ENCODE measurements at places on chromosomes 7 and 10.

GRCh38 chr7:106552645-106553445 lies 108.1 kb downstream of the CCDC71L start:
- DNase-seq: peak; percentile 71

- peak; percentile 25 for DNase-seq
Measured at GRCh38 chr10:17910125-17910789, 41.5 kb upstream of the SLC39A12 start.

DNA sequence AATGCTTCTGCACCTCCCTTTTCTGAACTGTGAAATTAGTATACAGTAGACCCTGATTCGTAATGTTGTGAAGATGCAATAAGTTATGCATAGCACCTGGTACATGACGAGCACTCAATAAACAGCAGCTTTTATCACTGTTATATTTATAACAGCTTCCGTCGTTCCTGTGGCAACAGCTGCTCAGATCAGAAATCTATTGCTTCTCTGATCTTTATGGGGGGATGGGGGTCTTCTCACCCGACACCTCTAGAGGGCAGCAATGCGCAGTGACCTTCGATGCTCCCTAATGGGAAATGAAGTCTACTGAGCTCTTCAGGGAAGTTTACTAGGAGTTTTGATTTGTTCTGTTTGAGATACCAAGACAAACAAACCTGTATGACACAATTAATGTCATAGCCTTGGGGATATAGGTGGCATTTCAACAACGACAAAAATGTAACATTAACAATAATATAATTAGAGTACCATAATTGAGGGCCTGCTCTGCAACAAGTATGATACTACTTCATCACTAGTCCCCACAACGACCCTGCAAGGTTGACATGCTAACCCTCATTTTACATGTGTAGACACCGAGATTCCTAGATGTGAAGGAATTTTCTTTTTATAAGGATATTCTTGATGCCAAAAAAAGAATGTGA lies 289.6 kb downstream of the SFMBT2 start:
- peak; percentile 79 for DNase-seq

DNA sequence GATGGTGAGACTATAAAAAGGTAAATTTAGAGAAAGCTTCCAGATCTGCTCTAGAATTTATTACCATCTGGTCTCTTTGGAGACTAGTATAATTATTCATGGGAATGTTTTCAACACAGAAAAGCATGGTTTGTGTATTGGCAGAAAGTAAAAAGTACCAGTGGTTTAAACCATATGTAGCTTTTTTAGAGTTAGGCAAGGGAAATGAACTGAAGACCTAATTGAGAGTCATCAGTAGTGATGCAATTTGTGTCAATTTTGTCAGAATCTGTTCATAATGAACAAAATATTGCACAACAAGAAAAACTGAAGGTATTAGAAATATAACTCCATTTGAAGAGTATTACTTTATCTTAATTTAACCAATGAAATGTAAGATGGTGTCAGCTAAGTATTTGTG lies 181.4 kb downstream of the ADK start:
- no peak for DNase-seq

- DNase-seq: no peak
Measured at GRCh38 chr7:12569673-12570072, 847 bp upstream of the SCIN start.

DNA sequence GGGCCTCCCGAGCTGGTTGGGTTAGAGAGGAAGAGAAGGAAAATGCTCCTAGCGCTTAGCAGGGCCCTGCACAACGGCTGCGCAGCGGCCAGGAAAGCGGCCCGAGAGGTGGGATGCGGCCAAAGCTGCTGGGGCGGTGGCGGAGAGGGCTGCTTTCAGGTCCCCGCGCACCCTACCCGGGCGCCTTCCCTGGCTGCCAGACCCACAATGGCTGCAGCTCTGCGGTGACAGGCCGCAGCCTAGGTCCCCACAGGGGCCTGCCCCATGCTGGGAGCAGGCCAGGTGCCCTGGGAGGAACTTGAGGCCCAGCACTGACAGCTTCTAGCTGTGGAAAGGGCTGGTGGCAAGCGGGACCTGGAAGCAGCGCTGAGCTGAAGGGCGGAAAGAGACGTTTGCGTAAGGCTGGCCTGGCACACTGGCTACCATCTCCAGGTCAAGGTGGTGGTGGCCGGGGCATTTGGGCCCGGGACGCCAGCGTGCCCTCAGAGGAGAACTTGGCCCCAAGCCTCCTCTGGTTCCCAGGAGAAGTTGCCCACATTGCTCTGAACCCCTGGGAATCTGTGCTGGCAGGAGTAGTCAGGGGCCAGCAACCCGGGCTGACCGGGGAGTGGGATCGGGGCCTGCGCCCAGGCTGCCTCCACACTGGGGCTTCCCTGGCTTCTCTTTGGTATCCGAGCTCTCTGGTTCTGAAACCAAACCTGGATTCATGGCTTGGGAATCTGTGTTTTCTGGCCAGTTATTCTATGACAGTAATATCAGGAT lies 72.9 kb upstream of the ZNF804B start:
- no peak for DNase-seq

- no peak for DNase-seq
Measured at GRCh38 chr7:55299273-55299967, 65.7 kb upstream of the LANCL2 start.

DNA sequence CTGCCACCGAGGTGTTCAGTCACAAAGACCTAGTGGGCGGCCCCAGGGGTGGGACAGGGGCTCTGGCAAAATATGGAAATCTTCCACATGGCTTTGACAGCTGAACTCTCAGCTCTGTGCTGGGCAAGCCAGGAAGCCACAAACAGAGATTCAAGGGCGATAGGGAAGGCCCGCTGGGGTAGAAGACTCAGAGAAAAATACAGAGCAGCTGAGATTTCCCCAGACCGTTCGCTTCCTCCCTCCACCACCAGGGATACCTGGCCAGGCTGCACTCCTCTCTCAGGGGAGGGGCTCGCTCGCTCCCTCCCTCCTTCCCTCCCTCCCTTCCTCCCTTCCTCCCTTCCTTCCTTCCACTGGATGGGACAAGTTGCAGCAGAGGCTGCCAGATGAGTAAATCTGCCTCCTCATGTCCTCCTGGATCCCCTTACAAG lies 260.5 kb downstream of the PRPF18 start:
- DNase-seq: no peak

DNA sequence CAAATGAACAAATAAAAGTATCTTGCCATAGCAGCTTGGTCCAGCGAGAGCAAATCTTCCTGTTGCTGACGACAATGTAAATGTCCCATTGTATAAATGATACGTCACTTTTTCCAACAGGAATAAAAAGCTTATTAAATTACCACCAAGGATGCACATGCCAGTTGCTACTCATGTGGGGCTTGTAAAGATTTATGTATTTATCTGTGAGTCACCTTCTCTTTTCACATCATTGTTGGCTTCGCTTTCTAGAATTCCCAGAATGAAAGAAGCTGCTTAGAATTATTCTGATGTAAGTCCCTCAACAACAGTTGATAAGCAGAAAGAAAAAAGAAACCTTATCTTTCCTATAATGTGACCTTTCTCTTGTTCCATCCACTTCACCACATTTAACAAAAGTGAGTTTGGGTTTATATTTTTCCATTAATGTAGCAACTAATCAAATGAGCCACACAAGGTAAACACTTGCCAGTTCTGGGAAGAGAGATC lies 22.4 kb downstream of the DNAJC12 start:
- no peak for DNase-seq

GRCh38 chr10:93379731-93380575 lies 102.2 kb downstream of the MYOF start:
- no peak for DNase-seq

DNA sequence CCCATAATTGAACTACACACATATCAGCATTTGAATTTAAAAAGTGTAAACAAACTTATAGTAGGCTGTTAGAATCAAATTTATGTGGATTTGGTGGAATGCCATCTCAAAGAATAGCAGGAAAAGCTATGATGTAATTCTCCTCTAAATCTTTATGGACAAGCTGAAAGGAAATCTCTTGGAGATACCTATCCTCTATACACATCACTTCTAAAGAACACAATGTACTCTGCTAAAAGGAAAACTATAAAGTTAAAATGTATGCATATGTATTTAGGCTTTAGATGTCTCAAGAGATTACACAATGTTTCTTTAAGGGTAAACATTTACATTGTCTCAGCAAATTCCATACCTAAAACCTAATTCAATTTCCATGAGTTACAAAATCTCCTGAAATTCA lies 323.3 kb downstream of the CRPPA start:
- DNase-seq: no peak

GRCh38 chr7:64639267-64640001 lies 26.5 kb upstream of the ZNF107 start:
- DNase-seq: no peak

DNA sequence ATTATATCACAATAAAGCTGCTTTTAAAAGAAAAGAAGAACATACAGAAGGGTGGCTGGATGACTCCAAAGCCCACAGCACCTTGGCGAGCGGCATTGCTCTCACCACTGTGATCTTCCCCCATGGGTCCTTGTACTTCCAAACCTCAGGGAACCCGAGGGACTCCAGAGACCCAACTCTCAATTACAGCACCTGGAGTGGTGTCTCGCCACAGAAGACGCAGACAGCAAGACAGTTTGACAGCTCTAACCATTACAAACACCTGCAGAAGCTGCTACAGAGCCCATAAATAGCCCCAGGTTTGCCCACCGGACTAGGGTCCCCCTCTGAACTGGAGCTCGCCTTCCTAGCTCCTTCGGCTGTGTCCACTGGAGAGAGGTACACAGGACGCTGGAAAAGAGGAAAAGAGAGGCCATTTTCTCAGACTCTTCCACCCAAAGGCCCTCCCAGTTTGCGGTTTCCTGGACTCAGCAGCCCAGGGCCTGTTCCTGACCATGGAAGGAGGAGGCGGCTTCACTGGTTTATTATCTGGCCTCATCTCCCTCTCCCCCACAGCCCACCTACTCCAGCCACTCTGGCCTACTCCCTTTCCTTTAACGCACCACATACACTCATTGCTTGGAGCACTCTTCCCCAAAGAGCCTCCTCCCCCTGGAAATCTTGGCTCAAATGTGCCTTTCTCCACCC lies 1.9 kb downstream of the PIK3AP1 start:
- DNase-seq: no peak

- DNase-seq: no peak
Measured at GRCh38 chr10:58104351-58104751, 163.3 kb downstream of the IPMK start.

DNA sequence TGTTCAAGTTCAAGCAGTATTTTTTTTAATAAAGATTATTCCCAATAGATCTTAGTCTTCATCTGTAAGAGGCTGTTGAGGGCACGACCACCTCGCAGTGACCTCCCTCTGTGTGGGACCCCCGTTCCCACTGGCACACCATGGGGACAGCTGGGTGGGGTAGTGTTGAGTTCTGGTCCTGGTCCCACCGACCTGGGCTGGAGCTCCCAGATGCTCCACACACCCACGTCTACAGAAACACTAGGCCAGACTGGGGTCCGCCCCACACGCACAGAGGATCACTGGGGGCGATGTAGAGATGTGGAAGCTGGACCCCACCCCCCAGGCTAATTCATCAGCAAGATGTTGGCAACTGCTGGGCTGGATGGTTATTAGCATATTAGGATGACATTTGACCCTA lies 623.6 kb downstream of the PTPRN2 start:
- no peak for DNase-seq
